Sciatic nerve (tissue), 2 donors: ENCODE measurements at places on chromosomes 3 and 15. TPM values are rescaled to one million over a fixed set of nuclear protein-coding genes. Genes with fewer than 3 reads are reported as not detected.

The DUOX1 gene
- total RNA-seq, result 5.9 TPM

The CKMT1B gene
- total RNA-seq, result not detected

The GOLGA6A gene
- 0.98 TPM for total RNA-seq

The SH2D7 gene
- not detected for total RNA-seq

The MYLK gene
- 51.1 TPM for total RNA-seq

The GABRR3 gene
- total RNA-seq, result not detected

The CCRL2 gene
- total RNA-seq, result 4.7 TPM

The SLC22A13 gene
- 0.98 TPM for total RNA-seq

The FGD5 gene
- total RNA-seq, result 57.4 TPM

The SLC24A5 gene
- total RNA-seq, result 0.89 TPM

The ETV5 gene
- total RNA-seq, result 56.3 TPM

The MOBP gene
- 3.8 TPM for total RNA-seq

The DUOXA2 gene
- not detected for total RNA-seq

The ATP8B4 gene
- 16.5 TPM for total RNA-seq

The TGM5 gene
- total RNA-seq, result not detected

The SLC9C1 gene
- total RNA-seq, result 0.94 TPM

The CFAP161 gene
- total RNA-seq, result not detected

The DPH3 gene
- total RNA-seq, result 19.4 TPM

The PLA2G4E gene
- not detected for total RNA-seq

The TRAT1 gene
- 0.31 TPM for total RNA-seq

The SYNPR gene
- total RNA-seq, result not detected

The CFAP91 gene
- 17.3 TPM for total RNA-seq

The PLA2G4D gene
- not detected for total RNA-seq

The SERPINI2 gene
- total RNA-seq, result not detected

The SLC28A1 gene
- total RNA-seq, result 0.45 TPM
